Smooth muscle cell of trachea (primary cell): ENCODE measurements at places on chromosomes 3 and 15. TPM values are rescaled to one million over a fixed set of nuclear protein-coding genes. Genes with fewer than 3 reads are reported as not detected.

Gene GRK7
- total RNA-seq, result under 0.01 TPM in 1 of 2 replicates, not detected in the other

Gene TMC3
- total RNA-seq, result not detected in 2 replicates

Gene POLQ
- 0.99 and 6.0 TPM in 2 replicates for total RNA-seq

Gene CMTM8
- 0.17 TPM in 1 of 2 replicates, not detected in the other for total RNA-seq

Gene CLSTN2
- 0.29 and 0.33 TPM in 2 replicates for total RNA-seq

Gene RARRES1
- total RNA-seq, result 48.3 and 232 TPM in 2 replicates

Gene GNAI2
- total RNA-seq, result 340 and 347 TPM in 2 replicates

Gene RLBP1
- total RNA-seq, result not detected in 2 replicates

Gene PEX11A
- 11.3 and 11.4 TPM in 2 replicates for total RNA-seq

Gene GOLGA8N
- total RNA-seq, result 5.2 and 13.7 TPM in 2 replicates

Gene MOBP
- total RNA-seq, result under 0.01 TPM in 1 of 2 replicates, not detected in the other
